Right kidney (tissue), 9 donors: ENCODE measurements at places on chromosomes 13 and 19.
A peak's percentile ranks its signal among the peaks of the same experiment; 100 is the strongest.

GRCh38 chr13:98890186-98890585, 87.7 kb downstream of the DOCK9 start:
- no peak for DNase-seq

DNA sequence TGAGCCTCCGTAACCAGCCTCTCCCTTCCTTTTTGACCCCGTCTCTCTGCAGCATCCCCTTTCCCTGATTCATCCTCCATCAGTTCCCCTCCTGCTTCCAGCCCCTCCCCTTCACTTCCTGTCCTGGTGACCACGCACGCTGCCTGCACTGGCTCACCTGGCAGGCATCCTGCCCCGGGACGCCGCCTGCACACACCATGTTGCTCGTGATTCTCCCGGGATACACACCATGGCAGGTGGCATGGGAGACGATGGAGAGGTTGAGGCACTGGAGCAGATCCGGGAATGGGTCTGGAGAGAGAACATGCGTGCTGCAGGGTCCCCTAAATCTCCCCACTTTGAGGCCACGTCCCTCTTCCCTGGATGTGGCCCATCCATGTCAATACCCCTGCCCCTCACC, 4.2 kb downstream of the KLK12 start:
- no peak for DNase-seq

DNA sequence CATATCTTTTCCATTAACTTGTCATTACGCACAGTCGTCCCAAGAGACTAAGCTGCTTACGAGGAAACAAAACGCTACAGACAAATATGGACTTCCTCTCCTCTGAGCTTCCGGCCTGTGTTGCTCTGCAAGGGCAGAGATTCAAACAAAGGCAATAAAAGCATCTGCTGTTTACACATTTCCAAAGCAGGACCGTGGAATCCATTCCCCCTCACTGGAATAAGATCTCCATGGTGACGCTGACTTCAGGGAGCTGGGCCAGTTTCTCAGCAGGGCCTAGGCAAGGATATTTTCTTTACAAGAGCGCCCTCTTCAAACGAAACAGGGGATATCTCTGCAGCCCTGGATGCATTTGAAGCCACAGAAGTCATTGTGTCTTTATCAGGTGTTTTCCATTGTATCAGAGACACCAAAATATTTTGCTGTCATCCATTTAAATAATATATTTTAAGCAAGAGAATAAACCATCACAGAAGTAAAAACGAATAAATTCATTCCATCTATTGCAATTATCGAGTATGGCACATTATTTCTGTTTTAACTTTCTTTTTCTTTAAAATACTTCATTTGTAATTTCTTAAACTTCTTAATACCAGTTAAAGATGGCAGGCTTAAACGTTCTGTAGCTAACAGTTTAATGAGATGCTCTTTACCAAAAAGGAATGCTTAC, 177.5 kb downstream of the DCLK1 start:
- DNase-seq: peak; percentile 59

- DNase-seq: no peak
These were observed 1159.8 kb upstream of the MIR17HG start for GRCh38 chr13:90187478-90188350.

GRCh38 chr13:112003396-112003795, 63.6 kb upstream of the SOX1 start:
- DNase-seq: no peak

DNA sequence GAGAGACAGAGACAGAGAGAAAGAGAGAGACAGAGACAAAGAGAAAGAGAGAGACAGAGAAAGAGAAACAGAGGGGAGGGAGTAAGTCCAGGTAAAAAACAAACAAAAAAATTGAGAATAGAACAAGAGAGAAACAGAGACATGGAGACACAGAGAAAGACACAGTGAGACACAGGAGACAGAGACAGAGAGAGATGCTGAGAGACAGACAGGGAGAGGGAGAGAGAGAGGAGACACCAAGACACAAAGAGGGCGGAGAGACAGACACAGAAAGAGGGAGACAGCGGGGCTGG, 5.8 kb upstream of the PROZ start:
- DNase-seq: no peak

- no peak for DNase-seq
These were observed 290.7 kb upstream of the MIR17HG start for GRCh38 chr13:91056746-91057145.

GRCh38 chr19:7515110-7515644, 726 bp upstream of the ZNF358 start:
- DNase-seq: no peak
